RWPE2 (cell line): ENCODE measurements at places on chromosomes 7 and 10.

DNA sequence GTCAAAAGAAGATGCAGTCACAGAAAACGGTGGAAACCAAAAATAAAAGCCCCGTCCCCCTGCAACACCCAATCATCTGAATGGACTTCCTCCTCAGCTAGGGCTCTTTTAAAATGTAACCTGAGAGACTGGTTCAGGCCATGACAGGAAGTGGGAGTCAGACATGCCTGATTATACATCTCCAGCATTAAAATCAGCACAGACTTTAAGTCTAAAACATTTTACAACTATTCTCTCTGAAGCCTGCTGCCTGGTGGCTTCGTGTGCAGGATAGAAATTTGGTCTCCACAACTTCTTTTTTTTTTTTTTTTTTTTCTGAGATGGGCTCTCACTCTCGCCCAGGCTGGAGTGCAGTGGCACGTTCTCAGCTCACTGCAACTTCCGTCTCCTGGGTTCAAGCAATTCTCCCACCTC, 30.3 kb downstream of the HACD1 start:
- no peak for DNase-seq

DNA sequence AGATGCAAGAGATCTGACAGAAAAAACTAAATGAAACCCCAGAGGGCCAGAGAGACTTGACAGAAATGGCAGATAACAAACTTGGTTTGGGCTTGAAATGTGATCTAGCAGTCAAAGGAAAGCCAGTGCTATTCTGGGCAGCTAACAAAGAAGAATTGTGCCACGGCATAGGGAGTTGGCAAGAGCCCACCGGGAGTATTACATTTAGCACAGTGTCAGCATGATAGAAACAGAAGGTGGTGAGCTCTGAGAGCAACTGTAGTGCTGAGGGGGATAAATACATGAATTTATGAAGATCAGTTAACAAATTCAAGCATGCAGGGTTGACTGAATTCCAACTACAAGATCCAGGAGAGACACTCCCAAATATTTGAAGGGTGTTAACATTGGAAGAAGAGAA, 91.1 kb downstream of the AHCYL2 start:
- no peak for DNase-seq

GRCh38 chr10:75712242-75712880, 280.9 kb downstream of the LRMDA start:
- DNase-seq: no peak

- DNase-seq: no peak
These were observed 44.0 kb upstream of the COL13A1 start for GRCh38 chr10:69757553-69758309.

GRCh38 chr10:73553761-73554160, 37.4 kb downstream of the USP54 start:
- no peak for DNase-seq

- no peak for DNase-seq
These were observed 148.4 kb downstream of the NXPH1 start for GRCh38 chr7:8581842-8582241.

DNA sequence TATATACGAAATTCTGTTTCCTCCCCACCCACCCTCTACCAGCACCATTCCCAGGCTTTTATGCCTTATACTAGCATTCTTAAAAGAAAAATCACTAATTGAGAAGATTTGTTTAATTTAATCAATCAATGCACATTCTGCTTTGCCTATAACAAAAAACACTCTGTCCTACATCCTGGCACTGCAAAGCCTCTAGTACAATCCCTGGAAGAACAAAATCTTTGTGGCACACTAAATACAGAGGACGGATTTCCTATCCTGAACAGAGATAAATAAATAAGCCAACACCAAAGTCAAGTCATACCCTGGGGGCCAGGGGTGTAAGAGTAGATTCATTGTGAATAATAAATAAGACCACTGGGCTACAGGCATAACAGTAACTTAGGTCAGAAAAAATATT, 34.3 kb downstream of the USP54 start:
- DNase-seq: no peak

GRCh38 chr10:77669892-77670291, 32.3 kb upstream of the KCNMA1 start:
- no peak for DNase-seq

DNA sequence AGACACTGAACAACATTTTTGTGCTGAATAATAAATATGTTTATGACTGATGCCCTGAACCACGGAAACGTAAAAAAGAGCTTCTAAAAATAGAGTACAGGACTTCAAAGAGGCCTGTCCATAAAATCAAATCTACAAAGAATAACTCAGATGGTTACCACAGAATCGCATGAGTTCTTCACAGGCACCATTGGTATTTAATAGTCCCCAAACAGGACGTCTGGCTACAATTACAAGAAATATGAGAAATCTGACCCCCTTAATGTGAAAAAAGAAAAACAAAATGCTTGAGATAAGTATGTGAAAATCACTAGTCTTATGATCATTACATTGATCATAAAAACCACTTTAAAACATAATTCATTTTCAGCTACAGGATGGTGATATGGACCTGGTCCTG, 20.8 kb downstream of the CYTH3 start:
- DNase-seq: no peak

- no peak for DNase-seq
These were observed 119.5 kb downstream of the CFAP58 start for GRCh38 chr10:104472957-104473745.

DNA sequence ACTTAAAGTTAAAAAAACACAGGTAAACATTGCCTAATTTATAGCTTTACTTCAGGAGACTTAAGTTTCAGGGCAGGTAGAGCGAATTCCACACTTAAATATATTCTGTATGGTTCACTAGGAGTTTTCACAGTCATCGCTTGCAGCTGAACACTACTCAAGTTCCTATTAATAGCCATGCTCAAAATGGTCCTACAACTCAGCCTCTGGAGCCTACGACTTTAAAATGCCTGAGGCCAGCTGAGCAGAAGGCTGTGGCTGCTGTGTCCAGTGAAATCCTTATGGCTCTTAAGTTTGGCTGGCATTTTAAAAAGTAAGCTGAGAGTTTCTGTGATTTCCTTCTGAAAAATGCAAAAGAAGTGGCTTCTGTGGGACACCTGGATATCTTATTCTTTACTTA, 105.4 kb upstream of the GLI3 start:
- no peak for DNase-seq

DNA sequence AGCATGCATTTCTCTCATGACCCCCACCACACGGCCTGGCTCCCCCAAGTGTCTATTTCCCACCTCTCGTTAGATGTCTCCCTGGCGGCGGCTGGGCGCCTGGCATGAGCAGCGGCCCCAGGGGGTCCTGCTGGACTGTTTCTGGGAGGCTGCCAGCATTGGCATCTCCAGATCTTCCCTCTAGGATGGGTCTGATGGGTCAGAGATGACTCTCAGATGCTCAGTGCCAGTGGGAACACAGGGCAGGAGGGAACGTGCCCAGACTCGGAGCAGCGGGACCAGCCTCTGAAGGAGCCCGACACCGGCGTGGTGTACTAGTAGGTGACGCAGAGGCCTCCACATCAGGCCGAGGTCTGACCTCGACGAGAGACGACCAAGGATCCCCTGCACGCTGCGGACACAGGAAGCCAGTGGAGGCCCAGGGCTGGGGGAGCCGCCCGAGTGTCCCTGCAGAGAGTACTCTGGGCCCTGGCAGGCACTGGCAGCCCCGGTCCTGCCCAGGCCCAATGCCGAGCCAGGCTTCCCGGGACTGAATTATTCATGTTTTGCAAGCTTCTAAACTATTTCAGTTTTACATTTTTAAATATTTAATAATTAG, 238.8 kb downstream of the ELFN1 start:
- no peak for DNase-seq

DNA sequence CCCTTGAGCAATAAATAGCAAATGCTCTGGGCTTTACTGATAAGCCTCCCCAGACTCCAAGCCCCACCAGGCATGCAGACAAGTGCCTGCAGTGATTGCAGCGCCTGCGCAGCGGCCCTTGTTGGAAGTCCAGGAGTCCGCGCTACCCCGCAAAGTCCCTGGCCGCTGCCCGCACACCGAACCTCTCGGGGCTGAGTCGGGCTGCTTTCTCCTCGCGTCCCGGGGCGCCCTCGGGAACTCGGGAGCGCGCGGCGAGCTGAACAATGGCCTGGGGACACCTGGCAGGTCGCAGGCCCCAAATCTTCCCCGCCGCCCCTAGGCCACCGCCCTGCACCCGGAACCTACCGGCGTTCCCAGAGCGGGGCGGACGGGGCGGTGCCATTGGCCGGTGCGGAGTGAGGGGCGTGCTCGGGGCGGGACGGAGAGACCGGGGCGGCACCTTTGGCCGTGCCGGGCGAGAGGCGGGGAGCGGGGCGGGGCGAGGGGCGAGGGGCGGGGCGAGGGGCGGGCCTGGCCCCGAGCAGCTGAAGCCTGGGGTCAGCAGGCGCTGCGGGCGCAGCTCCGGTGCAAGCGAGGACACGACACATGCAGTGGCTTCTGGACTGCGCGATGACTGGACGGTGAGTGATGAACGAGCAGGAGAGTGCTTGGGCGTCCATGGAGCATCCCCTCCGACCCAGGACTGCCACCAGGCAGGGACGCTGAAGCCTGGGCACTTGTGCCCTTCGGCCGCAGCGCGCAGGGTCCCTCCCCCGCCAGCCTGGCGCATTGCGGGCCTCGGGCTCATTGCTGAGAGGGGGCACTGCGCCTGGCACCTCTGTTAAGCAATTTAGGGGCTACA, at the start of gene RASSF4:
TSS of gene RASSF4 (plus strand) at position 556 of the 841 bp plus-strand sequence. CDS start 10,401 bp downstream, outside the sequence.
- peak; percentile 88 for DNase-seq

- DNase-seq: no peak
These were observed 15.5 kb upstream of the SLC29A3 start for GRCh38 chr10:71303569-71303907.

DNA sequence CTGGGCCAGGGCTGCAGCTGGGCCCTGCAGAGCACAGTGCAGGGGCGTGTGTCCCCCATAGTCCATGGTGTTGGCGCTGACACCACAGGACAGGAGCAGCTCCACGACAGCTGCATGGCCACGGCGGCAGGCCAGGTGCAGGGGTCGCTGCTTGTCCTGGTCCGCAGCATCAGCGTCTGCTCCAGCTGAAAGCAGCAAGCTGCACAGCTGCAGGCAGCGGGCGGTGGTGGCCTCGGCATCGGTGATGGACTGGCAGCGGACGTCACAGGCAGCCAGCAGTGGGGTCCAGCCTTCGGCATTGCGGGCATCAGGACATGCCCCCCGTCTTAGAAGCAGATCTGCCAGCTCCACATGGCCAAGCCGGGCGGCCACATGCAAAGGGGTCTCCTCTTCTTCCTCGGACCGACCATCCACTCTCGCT, 6.0 kb downstream of the ASB10 start:
- DNase-seq: no peak

- DNase-seq: no peak
These were observed 9.1 kb upstream of the ZYX start for GRCh38 chr7:143372070-143372469.

- no peak for DNase-seq
These were observed 5.3 kb upstream of the LDB3 start for GRCh38 chr10:86663046-86663345.

DNA sequence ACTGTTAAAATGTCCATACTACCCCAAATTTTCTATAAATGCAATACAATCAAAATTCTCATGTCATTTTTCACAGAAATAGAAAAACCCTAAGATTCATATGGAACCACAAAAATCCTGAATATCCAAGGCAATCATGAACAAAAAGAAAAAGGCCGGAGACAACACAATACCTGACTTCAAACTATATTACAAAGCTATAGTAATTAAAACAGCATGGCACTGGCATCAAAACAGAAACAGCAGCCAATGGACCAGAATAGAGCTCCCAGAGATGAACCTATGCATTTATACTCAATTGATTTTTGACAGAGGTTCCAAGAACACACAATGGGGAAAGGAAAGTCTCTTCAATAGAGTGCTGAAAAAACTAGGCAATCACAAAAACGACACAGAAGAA, 128.8 kb downstream of the SDHAF3 start:
- DNase-seq: no peak

- no peak for DNase-seq
These were observed 54.0 kb downstream of the CH25H start for GRCh38 chr10:89153116-89153515.

GRCh38 chr7:94509264-94509886, at the start of gene CASD1:
Gene CASD1 (plus strand): TSS chr7:94509809. CDS start chr7:94510085, 276 bp downstream.
- no peak for DNase-seq

DNA sequence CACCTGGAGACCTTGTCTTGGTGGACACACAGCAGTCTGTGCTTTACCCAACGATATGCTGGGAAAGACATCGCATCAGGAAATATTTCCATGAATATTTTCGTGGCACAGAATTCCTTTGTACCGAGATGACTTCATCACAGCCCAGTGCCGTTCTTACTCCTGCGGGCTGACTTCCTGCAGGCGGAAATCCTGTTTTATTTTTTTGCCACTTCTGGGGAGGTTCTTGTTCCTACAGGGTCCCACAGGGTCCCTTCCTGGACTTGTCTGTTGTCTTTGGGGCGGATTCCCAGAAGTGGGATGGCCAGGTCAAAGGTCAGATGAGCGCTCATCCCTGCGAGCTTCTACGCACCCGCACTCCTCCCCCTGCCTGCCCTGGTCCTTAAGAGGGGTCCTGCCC, 86.5 kb downstream of the DNAJB6 start:
- no peak for DNase-seq

DNA sequence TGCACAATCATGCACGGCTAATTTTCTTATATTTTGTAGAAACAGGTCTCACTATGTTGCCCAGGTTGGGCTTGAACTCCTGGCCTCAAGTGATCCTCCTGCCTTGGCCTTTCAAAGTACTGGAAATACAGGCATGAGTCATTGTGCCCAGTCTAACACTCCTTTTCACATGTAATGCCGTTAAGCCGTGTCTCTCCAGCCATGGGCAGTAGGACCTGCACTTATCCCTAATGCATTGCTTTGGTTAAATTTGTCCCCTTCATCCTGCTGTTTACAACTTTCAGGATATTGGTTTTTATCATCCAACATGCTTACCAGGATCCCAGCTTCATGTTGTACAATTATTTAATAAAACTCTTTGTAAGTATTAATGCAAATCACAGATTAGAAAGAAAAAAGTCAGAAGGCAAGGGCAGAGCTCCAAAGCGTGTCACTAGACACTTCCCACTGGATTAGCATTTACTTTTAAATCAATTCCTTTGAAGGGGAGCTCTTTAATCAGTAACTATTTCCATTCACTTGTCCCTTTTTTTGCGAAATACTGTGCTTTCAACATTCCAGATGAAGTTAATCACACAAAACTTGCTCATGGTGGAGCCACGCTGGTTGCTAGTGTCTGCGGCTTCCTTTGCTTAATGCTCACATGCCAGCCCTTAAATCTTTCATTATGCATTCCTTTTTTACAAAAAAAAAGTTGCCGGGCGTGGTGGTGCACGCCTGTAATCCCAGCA, 256.0 kb upstream of the AUTS2 start:
- DNase-seq: no peak

GRCh38 chr7:141072548-141073172, 1.2 kb upstream of the TMEM178B start:
- DNase-seq: peak; percentile 66

GRCh38 chr7:10346032-10346431, 627.6 kb upstream of the PHF14 start:
- no peak for DNase-seq

GRCh38 chr10:128254476-128254875, 128.3 kb upstream of the MKI67 start:
- no peak for DNase-seq
